ENCODE measurements at places on chromosomes 3 and 15. TPM values are rescaled to one million over a fixed set of nuclear protein-coding genes. Genes with fewer than 3 reads are reported as not detected.
A peak's percentile ranks its signal among the peaks of the same experiment; 100 is the strongest.

GRCh38 chr3:46393011-46393410, 13.9 kb downstream of the CCR5AS start:
- DNase-seq = no peak
- H3K4me3 ChIP-seq = no peak overlapping the region
- no peak overlapping the region for H3K27ac ChIP-seq
- peaks cover 42% of the 10 kb centered on the region for H3K27me3 ChIP-seq
- no peaks in the 10 kb centered on the region for H3K36me3 ChIP-seq
- peaks cover 3% of the 10 kb centered on the region for H3K4me1 ChIP-seq

DNA sequence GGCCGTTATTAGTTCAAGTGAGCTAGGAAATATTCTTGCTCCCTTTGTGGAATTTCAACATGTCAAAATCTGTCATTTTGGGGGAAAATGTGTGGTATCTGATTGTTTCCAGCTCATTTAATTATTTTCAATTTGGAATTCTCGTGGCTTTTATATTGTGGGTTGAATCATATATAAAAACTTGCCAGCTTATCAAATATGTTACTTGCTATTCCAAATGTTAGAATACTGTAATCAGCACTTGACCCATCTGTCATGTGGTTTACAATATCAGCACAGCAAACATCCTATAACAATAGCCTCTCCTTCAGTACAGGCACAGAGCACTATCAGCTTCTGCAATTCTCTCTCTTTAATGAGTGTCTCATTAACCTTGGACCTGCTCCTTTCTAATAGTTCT, 130.2 kb upstream of the FEZF2 start:
- DNase-seq = no peak
- H3K4me1 ChIP-seq = no peaks in the 10 kb centered on the region
- H3K4me3 ChIP-seq = no peak overlapping the region
- H3K27me3 ChIP-seq = peaks cover 58% of the 10 kb centered on the region

- H3K27ac ChIP-seq = no peak overlapping the region
- H3K36me3 ChIP-seq = no peaks in the 10 kb centered on the region
- no peak for DNase-seq
- no peak overlapping the region for H3K4me3 ChIP-seq
Measured at GRCh38 chr3:55445551-55445950, 41.6 kb downstream of the WNT5A start.

- H3K27me3 ChIP-seq = no peaks in the 10 kb centered on the region
- no peak overlapping the region for H3K27ac ChIP-seq
- no peaks in the 10 kb centered on the region for H3K4me1 ChIP-seq
- no peak overlapping the region for H3K4me3 ChIP-seq
- no peak for DNase-seq
Measured at GRCh38 chr3:33602829-33603228, 115.2 kb downstream of the CLASP2 start.

- no peaks in the 10 kb centered on the region for H3K36me3 ChIP-seq
- H3K27me3 ChIP-seq = peaks cover 64% of the 10 kb centered on the region
- H3K4me1 ChIP-seq = no peaks in the 10 kb centered on the region
- no peak overlapping the region for H3K4me3 ChIP-seq
Measured at GRCh38 chr3:49872801-49873281, 3.1 kb upstream of the CAMKV start.

GRCh38 chr15:39059917-39060316, 495.3 kb upstream of the RASGRP1 start:
- H3K36me3 ChIP-seq = no peaks in the 10 kb centered on the region
- H3K27ac ChIP-seq = no peak overlapping the region
- no peaks in the 10 kb centered on the region for H3K27me3 ChIP-seq
- DNase-seq = no peak

DNA sequence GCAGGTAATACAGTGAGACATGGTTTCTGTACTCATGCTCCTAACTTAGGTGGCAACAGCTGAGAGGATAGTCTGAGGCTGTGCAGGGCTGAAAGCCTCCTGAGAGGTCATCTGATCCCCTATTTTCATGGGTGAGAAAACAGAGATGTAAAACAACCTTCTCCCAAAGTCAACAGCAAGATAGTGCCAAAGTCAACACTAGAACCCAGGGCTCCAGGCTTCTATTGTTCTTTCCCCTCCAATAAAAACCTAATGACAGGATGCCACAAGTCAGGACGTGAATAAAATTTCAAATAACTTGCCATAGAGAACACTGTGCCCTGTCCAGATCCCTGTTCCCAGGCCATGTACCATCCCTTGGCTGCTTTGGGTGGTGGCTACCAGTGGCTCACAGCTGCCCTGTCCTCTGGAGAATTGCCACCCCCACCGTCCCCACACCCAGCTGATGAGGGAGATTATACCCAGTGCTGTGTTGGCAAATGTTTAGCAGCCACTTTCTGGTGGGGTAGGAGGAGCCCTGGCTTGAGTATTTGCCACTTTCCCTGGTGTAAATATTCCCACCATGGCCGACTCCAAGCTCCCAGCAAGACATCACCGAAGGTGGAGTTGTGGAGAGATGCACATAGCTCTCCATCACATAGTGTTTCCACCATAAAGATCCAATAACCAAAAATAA, 54.8 kb downstream of the SRGAP3 start:
- peaks cover 9% of the 10 kb centered on the region for H3K27me3 ChIP-seq
- peaks cover 10% of the 10 kb centered on the region for H3K4me1 ChIP-seq
- H3K4me3 ChIP-seq = no peak overlapping the region
- DNase-seq = no peak
- H3K36me3 ChIP-seq = peaks cover 24% of the 10 kb centered on the region

GRCh38 chr3:25313286-25313685, 114.8 kb upstream of the RARB start:
- H3K27ac ChIP-seq = no peak overlapping the region
- DNase-seq = no peak
- peaks cover 8% of the 10 kb centered on the region for H3K4me1 ChIP-seq

DNA sequence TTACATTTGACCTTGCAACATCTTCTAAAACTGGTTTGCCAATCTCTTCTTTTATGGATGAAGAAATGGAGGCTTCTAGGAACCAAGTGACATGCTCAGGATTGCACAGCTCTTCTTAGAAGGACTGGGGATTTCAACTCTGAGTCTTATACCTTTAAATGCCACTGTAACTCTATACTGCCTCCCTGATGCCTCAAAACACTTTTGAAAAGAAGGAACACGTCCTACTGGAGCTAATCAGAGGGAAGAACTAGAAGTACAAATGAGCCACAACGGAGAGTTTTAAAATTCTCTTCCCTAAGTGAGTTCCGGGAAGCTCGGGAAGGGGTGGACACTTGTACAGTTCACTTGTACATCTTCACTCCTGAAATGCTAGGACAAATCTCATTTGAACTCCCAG, 949 bp upstream of the MITF start:
- H3K27ac ChIP-seq = peak overlapping the region; percentile 39
- DNase-seq = no peak
- H3K4me1 ChIP-seq = peaks cover 35% of the 10 kb centered on the region

DNA sequence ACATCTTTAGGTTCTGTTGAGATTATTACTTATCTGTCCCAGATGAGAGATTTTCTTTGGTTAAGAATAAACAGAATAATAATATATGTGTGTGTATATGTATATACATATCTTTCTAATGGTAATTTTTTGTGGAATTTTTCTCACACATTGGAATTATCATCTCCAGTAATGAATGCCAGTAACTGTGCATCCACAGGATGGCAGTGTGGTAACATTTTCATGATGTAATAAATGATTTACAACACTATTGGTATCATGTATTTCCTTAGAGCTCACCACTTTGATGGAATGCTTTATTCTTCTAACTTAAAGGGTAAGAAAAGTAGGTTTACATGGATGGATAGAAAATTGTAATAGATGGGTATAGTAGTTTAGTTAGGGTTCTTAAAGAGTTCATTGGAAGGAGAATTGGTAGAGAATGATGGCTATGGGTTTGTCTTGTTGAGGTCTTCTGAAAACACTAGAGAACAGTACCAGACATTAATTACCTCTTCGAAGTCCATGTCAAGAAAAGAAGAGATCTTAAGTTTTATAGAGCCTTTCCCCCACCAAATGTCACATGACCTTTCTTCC, 78.1 kb downstream of the STT3B start:
- H3K4me3 ChIP-seq = no peak overlapping the region
- peaks cover 23% of the 10 kb centered on the region for H3K4me1 ChIP-seq
- H3K27ac ChIP-seq = no peak overlapping the region
- H3K36me3 ChIP-seq = peaks cover 59% of the 10 kb centered on the region

DNA sequence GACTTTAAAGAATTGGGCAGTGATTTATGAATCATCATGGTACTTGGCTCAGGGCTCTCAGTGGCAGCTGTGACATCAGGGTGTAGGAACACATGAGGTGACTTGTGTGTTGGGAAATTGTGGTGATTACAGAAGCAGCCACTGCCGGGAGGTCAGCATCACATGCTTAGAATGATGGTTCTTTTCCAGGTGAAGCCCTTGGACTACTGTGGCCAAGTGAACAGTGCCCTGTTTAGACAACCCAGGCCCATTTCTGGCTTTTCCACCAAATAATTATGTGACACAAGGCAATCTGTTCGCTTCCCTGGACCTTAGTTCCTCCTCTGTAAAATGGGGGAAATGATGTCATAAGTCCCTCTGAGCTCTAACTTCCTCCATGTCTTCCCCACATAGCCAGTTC, 139.7 kb upstream of the ROPN1 start:
- no peaks in the 10 kb centered on the region for H3K36me3 ChIP-seq
- no peak for DNase-seq
- no peak overlapping the region for H3K4me3 ChIP-seq
- H3K27me3 ChIP-seq = no peaks in the 10 kb centered on the region
- H3K4me1 ChIP-seq = peaks cover 2% of the 10 kb centered on the region

DNA sequence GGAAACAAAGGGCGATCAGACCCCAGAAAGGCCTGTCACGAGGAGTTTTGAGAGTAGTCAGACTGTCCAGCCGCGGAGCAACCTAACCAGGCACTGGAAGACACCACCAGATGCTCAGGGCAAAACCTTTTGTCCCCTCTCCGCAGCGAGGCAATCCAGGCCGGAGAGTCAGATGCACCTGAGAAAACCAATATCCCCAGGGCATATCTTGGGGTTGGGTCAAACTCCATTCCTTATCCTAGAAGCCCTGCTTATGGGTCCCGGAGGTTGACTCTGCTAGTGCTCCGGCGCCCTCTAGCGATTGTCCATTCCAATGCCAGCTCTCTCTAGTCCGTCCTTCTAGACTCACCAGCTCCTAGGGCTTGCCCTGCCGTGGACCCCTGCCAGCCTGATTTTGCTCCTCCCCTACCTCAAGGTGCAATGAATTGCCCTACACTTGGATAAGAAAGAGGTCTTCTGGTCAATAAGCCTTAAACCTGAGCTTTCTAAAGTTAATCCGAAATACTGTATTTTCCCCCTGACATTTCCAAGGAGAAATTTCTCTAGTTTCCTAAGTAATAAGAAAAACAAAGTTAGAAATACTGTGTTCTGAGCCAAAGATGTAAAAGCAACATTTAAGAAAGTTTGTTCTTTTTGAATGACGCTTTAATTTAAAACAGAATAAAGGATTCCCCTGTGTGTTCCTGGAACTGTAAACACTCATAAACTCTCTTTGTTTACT, 5.5 kb downstream of the CPNE4 start:
- H3K4me3 ChIP-seq = no peak overlapping the region
- H3K27ac ChIP-seq = no peak overlapping the region
- H3K36me3 ChIP-seq = no peaks in the 10 kb centered on the region
- peaks cover 2% of the 10 kb centered on the region for H3K4me1 ChIP-seq

DNA sequence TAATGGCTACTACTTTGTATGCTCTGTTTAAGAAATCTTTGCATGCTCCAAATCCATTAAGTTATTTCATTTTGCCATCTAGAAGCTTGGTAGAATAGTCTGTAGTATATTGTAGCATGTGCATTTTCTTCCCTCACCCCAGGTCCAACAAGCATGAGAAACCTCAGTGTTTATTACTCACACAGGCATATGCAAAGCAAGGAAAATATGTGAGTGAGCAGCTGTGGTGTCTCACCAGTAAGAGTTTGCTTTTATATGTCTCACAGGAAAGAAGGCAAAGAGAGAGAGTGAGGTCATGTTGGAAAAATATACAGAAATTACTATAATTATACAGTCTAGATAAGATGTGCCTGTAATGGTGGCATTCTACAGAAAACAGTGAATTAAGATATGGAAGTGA, 312.5 kb downstream of the C3orf38 start:
- H3K4me1 ChIP-seq = no peaks in the 10 kb centered on the region
- peaks cover 1% of the 10 kb centered on the region for H3K27me3 ChIP-seq
- H3K4me3 ChIP-seq = no peak overlapping the region
- no peaks in the 10 kb centered on the region for H3K36me3 ChIP-seq
- DNase-seq = no peak
- no peak overlapping the region for H3K27ac ChIP-seq

The SLC2A2 gene
- total RNA-seq = not detected

The IL16 gene
- total RNA-seq = 0.27 TPM

The EXOSC7 gene
- 53.6 TPM for total RNA-seq

The GOLIM4 gene
- 90.7 TPM for total RNA-seq

The BDH1 gene
- 14.0 TPM for total RNA-seq

The ANKUB1 gene
- not detected for total RNA-seq

The COL6A6 gene
- 13.3 TPM for total RNA-seq
